ENCODE measurements at places on chromosomes 11 and 22.
A peak's percentile ranks its signal among the peaks of the same experiment; 100 is the strongest.

- DNase-seq, result peak; percentile 3
Measured at GRCh38 chr11:123020968-123021367, 39.3 kb upstream of the BSX start.

- DNase-seq, result no peak
Measured at GRCh38 chr11:117205211-117205818, 6.1 kb downstream of the TAGLN start.

DNA sequence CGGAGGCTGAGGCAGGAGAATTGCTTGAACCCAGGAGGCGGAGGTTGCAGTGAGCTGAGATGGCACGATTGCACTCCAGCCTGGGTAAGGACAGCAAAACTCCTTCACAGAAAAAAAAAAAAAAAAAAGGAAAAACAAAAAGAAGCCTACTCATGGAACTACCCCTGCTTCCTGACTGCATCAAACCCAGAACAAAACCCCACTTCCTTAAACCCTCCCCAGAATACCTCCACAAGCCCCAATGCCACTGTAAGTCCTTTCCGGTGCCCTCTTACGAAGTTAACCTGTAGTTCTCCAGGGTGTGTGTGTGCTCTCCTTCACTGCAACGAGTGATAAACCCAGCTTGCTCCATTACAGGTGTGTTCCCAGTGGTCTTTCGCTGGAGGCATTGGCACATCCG is 8.6 kb upstream of the TOLLIP start:
- DNase-seq, result no peak

- no peak for DNase-seq
Measured at GRCh38 chr11:57637626-57638004, 12.1 kb downstream of the YPEL4 start.

DNA sequence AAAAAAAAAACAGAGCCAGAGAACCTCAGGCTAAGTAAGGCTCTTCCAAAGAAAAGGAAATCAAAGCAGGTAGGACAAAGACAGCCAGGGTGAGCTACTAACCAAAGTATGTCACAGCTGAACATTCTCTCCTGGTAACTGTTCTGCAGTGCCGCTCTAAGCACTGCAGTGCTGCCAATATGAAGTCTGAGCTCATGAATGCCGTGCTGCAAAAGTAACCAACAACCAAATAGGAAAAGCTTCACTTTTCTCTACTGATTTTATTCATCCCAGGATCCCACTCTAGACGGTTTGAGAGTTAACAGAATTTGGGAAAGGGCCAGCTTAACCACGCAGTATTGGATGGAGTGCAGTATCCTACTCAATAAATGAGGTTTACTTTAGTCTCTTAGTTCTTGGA is 3.5 kb downstream of the SIK3 start:
- DNase-seq, result no peak

GRCh38 chr11:124394408-124394807 is 4.4 kb downstream of the OR8B3 start:
- DNase-seq, result no peak

DNA sequence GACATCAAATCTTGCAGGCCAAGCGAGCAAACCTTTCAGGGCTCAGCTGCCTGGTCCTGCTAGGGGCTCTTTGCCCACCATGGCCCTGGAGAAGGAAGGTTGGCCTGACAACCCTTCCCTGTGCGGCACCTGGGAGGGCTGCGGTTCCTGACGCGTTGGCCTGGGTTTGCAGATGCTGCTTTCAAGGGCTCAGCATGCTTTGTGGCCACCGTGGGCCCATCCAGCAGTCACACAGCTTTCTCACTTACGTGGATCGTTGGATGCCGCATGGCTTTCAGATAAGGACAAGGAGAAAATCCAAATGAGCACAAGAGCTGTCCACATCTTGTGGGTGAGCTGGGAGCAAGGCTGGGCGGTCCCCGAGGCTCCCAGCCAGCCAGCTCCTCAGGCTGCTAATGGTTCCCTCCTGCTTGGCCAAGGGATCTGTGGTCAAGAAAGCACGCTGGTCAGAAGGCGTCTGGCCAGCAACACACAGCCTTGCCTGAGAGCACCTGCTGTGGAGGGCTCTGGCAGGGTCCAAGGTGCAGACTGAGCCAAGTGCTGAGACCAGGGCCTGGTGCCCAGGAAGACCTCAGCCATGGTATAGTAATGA is 8.2 kb downstream of the C11orf24 start:
- DNase-seq, result no peak

DNA sequence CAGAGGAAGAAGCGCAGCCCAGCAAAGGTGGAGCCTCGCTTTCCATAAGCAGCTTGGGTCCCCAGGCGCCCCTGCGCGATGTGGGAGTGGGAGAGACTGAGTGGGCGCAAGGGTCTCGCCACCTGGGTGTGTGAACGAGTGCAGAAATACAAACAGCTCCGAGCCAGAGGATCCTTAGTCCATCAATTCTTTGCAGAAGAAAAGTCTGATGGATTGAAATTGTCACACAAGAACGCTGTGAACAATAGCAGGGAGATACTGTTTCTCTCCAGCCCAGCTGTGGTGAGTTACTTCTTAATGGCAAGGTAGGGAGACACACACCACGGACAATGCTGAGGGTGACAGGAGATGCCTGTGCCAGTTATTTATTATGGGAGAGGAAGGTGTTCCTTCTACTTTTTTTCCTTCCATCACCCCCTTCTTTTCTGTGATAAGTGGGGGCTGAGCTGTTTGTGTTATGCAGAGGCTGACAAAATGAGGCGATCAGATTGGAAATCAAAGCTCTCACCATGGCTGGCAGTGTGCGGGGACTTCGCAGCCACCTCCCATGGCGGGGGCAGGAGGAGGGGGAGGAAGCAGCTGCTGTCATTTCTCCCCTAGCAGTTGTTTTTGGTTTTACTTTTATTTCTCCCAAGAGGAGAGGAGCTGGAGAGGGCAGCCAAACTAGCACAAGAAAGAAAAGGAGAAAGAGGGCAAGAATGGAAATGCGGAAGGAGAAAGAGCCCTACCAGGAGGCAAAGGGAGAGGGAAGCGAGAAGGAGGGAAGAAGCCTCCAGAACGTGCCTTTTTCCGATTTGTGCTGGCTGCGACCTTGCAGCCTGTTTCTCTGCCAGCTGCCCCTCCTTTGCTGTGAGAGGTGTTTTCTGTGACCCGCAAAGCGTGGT is 755.8 kb downstream of the NTM start:
- no peak for DNase-seq
